ENCODE measurements at places on chromosomes 3 and 15.

GRCh38 chr3:121545049-121545573 lies 677 bp downstream of the POLQ start:
- DNase-seq, result no peak

- no peak for DNase-seq
These were observed 273.9 kb downstream of the PDCD6IP start for GRCh38 chr3:34072297-34072696.

GRCh38 chr3:102002056-102002455 lies 152.7 kb downstream of the NFKBIZ start:
- no peak for DNase-seq

GRCh38 chr3:151330899-151331298 lies 1.6 kb upstream of the P2RY13 start:
- DNase-seq, result no peak

- DNase-seq, result no peak
These were observed 100.5 kb upstream of the RGMA start for GRCh38 chr15:93189561-93189960.

DNA sequence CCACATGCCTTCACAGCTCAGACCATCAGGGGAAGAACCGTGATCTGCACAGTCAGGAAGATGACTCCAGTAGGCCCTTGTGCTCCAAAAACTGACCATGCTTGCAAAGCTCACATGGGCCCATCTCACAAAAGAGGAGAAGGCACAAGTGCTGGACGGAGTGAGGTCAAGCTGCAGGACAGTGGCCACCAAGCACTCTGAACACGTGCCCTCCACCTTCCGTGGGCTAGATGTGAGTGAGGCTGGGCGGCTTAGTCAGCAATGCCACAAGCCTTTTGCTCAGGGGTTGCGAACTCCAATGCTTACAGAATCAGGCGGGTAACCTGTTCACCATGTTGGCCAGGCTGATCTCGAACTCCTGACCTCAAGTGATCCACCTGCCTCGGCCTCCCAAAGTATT lies 70.9 kb downstream of the SCN5A start:
- DNase-seq, result no peak

DNA sequence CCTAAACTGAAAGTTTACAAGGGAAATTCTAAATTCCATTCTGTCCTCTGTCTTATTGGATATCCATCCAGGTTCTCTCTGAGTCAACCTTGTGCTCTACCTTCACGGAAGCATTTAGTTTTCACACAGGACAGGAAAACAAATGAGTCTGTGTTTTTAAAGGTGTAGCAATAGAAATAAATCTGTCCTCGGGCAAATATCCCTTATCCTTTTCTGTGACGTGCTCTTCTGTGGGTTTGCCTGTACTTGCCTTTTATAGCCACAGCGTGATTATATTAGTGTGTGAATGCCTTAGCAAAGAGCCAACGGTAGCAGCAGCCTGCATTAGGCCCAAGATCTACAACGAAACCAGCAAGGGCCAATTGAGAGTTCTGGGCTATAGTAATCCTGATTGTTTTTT lies 127.2 kb upstream of the PLSCR5 start:
- DNase-seq, result no peak

DNA sequence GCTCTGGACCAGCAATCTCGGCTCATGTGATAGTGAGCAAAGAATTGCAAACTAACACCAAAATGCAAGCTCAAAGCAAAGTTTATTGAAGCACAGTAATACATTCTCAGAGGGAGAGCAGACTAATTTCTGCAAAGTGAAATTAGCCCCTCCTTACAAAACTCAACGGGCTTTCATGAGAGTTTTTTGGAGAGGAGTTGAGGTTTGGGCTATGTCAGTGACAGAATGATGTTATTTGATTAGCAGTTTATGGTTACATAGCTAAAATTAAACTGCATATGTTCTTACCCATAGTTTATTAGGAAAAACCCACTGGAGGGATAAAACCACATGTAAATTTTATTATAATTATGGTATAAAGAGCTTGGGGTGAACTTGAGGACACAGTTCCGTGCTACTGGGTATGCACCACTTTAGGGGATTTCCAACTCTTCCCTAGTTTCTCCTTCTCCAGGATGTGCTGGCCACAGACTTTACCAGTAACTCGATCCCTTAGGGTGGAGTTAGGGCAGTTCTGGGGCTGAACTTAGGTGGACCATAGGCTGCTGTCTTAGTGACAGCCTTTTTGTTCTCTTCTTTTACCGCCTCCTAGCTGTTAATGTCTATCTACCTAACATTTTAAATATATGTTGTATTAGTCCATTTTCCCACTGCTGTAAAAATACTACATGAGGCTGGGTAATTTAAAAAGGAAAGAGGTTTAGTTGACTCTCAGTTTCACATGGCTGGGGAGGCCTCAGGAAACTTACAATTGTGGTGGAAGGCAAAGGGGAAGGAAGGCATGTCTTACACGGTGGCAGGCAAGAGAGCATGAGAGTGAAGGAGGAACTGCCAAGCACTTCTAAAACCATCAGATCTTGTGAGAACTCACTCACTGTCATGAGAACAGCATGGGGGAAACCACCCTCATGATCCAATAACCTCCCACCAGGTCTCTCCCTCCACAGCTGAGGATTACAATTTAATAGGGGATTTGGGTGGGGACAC lies 8.9 kb upstream of the AADACL2 start:
- DNase-seq, result no peak

DNA sequence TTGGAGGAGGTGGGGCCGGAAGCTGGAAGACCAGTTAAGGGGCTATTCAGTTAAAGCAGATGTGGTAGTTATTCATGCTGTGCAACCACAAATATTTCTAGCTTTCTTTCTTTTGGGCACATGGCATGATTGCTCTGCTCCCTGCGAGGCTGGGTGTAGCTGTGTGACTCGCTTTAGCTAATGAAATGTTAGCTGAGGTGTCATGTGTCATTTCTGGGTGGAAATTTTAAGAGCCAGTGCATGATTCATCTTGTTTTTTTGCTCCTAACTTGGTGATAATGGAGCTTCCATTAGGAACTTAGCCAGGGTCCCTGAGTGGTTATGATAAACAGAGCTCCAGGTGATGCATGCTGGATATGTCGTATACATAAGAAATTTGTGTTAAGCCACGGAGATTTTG lies 300.6 kb downstream of the SATB1 start:
- no peak for DNase-seq

DNA sequence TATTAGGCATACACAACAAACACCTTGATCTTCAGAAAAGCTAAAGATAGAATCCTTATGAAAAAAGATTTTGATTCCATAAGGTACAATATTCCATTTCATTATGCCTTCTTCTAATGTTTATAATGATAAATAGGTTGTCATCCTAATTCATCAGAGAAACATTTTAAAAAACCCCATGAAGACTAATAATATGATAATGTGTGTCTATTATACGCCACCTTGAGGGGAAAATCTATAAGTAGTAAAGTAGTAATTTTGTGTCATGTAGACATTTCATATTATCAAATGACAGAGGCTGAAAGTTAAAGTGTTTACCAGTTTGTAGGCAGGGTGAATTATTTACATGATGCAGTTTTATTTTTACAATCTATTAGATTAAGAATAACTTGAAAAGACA lies 524.3 kb downstream of the GBE1 start:
- DNase-seq, result no peak

DNA sequence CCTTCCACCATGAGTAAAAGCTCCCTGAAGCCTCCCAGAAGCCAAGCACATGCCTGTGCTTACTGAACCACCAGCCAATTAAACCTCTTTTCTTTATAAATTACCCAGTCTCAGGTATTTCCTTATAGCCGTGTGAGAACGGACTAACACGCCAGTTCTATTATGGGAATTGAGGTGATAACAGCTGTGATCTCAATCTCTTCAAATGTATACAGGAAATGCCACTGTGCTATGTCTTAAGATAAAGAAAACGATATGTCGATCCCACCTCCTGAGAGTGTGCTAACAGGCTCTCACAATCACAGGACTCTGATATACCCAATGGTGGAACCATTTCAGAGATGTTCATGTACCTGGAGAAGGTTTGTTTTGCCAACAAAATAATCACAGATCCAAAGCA lies 26.2 kb downstream of the CHSY1 start:
- DNase-seq, result no peak

- no peak for DNase-seq
These were observed 110.3 kb downstream of the PIK3CB start for GRCh38 chr3:138724443-138724842.

DNA sequence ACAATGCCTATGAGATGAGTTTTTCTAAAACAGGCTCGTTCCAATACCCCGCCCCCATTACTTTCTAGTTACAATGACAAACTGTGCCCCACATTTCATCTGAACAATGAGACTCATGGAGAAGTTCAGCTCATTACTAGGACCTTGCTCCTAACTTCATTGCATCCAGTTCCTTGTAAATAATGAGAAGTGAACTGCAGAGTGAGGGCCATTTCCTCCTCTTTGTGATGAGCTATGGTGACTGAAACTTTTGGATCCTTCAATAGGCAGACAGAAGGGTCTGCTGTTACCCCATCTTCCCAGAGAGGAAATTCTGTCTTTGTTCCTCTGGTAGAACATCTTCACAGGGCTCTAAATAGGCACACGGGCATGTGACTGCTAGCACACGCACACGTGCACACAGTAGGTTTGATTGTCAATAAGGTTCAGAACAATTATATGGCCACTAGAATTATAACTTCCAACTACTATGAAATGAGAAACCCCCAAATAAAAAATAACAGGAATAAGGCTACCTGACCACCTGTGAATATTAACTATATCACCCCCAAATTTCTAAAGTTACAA lies 51.8 kb downstream of the SERP1 start:
- no peak for DNase-seq

DNA sequence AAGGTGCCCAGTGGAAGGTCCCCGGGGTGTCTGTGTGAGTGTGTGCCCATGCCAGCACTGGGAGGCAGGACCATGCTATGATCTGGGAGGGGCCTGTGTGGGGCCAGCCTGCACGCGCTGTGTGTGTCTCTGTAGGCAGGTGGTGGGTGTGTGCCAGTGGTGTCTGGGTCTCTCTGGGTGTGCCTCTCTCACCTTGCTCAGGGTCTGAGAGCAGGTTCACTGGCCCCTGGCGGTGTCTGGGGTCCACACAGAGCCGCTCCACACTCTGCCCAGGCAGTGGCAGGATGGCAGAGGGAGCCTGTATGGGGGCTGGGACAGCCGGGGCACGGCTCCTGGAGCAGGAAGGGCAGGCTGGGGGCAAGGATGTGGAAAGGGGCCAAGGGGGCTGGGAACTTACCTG lies 12.6 kb downstream of the ITIH4 start:
- no peak for DNase-seq

- no peak for DNase-seq
These were observed 41.6 kb downstream of the IQCH start for GRCh38 chr15:67296188-67296587.

DNA sequence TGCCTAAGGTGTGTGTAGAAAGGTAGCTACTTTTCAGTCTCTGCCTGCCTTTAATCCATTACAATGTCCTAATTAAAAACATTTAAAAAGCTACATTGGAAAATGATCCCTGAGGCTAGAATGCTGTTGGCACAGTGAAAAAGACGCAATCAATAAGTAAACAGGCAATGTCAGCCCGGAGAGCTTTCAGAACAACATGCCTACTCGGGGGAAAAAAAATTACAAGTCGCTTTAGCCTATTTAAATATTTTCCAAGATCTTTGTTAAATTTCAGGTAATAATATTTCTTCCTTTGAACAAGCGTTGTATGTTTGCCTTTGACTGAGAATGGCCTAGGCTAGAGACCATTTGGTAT lies 46.6 kb upstream of the CD47 start:
- no peak for DNase-seq

GRCh38 chr3:122898298-122898697 lies 103.4 kb downstream of the SLC49A4 start:
- DNase-seq, result no peak

DNA sequence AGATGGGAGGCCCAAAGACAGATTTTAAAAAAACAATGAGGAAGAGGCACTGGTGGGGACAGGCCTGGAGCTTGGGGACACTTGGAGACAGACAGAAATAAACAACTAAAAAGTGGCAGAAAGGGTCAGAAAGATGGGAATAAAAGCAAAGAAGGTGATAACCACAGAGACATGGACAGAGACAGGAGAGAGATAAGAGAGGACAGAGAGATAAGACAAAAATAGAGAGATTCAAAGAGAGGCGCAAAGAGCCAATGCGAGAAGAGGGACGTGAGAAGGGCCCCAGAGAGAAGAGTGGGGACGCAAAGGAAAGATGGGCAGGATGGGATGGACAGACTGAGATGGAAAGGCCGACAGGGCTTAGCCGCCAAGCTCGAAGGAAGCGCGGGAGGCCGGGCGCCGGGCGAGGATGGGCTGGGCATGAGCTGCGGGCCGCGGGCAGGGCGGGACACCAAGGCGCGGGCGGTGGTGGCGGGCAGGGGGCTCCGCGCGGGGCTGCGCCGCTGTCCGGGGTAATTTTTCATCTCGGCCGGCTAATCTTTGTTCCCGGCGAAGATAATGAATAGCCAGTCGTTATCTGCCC lies 3.1 kb upstream of the GATA2 start:
- no peak for DNase-seq

DNA sequence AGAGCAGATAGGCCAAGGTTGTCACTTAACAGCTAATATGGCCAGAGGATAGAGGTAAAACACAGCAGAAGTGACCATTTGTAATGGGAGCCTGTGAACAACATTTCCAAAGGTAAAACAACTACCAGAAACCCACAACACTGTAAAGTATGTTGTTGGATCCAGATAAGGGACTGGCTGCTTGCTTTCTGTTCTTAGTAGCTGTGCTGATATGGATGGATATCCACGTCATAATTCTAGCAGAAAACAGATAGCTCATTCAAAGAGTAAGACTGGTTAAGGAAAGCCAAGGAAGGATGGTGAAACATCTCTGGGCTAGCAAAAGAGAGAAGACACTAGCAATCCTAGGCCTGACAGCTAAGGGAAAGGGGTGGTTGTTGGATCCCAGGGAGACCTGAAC lies 36.9 kb upstream of the SPRED1 start:
- DNase-seq, result no peak

GRCh38 chr3:94647131-94647530 lies 584.3 kb downstream of the NSUN3 start:
- DNase-seq, result no peak

GRCh38 chr15:96093063-96093462 lies 237.4 kb upstream of the NR2F2 start:
- DNase-seq, result no peak

DNA sequence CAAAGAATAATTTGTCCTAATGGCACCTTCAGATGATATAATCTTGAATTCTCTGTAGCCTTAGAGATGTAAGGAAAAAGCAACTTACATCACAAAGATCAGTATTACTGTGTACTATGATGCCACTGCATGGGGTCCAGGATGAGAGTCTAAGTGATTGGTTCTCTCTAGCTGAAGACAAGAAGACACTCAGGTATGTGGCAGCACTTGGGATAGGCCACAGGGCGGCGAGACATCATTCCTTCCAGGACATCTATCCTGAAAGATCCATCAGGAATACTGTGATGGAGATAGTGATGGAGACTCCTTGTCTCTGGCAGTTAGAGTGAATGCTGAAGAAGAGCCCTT lies 2.5 kb downstream of the CD200 start:
- DNase-seq, result no peak

DNA sequence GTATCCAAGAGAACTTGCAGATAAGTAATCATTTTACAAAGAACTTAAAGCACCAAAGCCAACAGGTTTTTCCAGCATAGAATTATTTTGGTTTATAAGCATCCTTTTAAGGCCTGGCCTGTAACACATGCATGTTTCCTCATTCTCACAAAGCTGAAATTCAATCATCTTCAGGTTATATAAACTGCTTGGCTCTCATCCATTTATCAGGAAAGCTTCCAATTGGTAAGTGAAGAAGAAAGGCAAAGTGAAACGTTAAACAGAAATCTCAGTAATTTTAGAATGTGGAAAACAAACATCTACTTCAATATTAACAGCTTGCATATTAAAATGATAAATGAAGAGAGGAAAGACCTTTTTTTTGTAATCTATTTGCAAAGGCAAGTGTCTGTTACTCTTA lies 1.6 kb downstream of the SERP1 start:
- DNase-seq, result no peak

Measured in activated T-cell treated with anti-CD3 and anti-CD28 coated beads, Interleukin-2, amount 50 U/mL, for 24 hours (primary cell).